ENCODE measurements at places on chromosomes 7 and 10. TPM values are rescaled to one million over a fixed set of nuclear protein-coding genes. Genes with fewer than 3 reads are reported as not detected.

DNA sequence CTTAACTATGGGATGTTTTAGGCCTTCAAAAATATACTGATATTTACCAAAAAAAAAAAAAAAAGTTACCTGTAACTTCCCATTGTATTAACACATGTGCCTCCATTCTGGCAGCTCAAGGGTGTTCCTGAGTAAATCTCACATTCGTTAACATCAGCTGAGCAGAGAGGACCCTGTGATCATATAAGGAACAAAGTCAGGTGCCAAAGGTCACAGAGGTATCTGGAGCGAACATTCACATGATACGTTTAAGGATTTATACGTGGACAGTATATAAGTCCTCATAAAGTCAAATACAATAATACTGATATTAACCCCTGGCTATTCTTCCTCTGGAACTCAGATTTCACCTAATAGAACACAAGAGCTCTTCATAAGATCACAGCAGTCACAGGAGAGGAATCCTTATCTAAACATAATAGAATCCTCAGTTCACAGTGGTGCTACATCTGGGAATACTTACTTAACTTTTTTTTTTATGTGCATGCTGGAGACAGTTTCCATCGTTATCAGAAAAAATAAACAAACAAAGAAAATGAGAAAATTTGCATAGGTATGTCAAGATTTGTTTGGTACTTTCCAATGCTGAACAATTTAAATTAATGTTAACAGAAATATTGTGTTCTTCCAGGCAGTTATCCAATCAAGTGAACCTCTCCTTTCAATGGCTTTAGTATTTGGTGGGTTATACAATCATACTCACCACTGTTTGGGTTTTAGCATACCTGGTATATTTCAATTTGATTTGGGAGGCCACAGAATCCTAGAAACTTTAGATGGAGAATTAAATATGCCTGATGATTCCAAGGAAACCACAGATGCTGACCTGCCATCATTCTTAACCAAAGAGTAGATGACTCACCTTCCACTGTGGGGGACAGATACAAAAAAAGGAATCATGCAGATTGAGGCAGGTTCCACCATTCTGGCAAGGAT lies 6.6 kb downstream of the CUBN start:
- DNase-seq = peak; percentile 59

The C10orf105 gene
- not detected for total RNA-seq

DNA sequence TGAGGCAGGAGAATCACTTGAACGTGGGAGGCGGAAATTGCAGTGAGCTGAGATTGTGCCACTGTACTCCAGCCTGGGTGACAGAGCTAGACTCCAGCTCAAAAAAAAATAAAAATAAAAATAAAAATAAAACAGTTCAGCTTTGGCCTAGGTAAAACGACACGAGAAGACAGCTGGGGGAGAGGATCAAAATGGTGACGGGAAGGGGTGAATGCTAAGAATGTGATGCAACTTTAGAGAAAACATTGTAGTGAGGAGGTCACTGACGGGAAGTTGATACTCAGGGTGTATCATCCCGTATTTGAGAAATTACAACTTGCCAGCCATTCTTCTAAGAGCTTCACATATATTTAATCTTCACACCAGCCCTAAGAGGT lies 1.1 kb downstream of the NDST2 start:
- no peak for DNase-seq

DNA sequence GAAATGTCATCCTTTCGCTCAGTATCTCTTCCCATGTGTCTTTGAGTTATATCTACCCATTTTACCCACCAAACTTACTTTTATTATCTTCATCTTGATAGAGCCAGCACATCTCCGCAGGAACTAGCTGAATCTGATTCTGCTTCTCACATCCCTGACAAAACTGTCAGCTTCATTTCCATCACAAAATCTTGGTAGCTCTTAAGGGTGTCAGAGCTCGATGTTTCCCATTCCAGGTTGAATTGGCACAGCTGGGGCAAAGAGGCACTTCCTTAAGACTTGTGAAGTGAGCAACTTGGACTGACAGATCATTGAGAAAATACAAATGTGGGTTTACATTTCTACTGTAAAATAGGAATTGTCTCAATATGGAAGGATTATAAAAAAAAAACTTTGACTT lies 434.5 kb downstream of the SUGCT start:
- no peak for DNase-seq

GRCh38 chr7:10239695-10240345 lies 733.9 kb upstream of the PHF14 start:
- DNase-seq = no peak

DNA sequence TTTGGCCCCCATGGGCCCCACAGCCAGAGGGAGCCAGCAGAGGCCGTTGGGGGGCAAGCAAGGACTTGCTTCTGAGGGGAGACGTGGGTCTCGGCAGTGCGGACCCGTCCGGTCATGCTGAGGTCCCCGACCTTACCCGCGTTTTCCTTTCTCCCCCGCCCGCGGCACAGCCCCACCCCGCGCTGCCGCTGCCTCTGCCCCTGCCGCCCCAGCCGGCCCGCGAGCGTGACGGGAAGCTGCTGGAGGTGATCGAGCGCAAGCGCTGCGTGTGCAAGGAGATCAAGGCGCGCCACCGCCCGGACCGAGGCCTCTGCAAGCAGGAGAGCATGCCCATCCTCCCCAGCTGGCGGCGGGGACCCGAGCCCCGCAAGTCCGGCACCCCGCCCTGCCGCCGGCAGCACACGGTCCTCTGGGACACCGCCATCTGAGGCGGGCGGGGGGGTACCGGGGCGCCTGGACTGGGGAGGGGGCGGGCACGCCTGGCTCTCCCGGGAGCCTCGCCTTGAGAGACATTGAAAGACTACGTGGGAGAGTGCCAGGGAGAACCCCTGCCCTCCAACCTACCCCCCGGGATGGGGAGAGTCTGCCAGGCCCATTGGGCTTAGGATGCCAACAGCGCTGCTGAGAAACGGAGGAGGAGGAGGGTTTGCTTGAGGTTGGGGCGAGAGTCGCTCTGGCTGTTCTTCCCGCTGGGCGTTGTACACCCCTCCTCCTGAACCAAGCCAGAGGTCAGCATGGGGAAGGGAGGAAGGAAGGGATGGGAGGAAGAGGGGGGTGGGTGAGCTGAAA lies 9.9 kb downstream of the NYAP1 start:
- peak; percentile 52 for DNase-seq

The NEURL1 gene
- total RNA-seq = not detected

The ALDH18A1 gene
- total RNA-seq = 61.0 TPM

The PPP1R3A gene
- total RNA-seq = not detected

DNA sequence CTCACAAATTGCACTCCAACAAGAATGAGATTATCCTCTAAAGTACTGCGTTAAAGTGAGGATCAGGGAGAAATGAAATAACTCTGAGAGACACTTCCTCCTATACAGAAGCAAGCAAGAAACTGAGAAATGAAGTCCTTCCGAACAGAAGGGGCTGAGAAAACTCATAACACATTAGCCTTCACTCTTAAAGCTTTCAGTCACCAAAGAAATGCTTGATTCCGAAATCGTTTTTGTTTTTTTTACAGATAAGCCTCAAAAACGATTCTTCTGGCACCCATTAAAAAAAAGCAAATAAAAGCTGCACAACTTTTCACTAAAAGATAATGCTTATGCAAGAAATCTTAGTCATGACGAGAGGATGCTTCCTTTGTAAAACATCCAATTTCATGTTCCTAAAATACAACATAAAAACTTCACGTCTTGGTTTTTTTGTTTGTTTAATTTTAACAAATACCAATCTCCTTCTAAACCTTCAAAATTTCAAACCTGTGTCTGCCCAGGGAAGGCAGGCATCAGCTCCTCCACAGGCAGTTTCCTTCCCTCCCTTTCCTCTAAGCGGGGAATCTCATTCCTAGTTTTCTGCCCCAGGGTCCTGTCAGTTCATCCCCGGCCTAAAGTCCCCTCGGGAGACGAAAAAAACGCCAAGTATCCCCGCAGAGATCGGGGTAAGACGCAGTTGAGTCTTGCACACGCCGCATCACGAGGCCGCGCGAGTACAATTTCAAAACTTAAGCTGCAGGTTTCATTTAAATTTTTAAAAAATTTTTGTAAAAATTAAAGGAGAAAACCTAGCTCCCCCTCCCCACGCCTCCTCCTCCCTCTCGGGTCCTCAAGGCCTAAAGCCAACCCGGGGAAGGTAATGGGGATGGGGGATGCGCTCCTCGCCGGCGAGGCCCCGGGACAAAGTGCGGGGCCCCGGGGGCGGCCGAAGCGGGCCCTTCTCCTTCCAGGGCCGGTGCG lies 1.1 kb downstream of the BAZ1B start:
- DNase-seq = peak; percentile 32

GRCh38 chr10:110601581-110601980 lies 34.1 kb downstream of the SMC3 start:
- DNase-seq = no peak

The CPA4 gene
- total RNA-seq = under 0.01 TPM
